ENCODE measurements at places on chromosomes 7 and 10.

DNA sequence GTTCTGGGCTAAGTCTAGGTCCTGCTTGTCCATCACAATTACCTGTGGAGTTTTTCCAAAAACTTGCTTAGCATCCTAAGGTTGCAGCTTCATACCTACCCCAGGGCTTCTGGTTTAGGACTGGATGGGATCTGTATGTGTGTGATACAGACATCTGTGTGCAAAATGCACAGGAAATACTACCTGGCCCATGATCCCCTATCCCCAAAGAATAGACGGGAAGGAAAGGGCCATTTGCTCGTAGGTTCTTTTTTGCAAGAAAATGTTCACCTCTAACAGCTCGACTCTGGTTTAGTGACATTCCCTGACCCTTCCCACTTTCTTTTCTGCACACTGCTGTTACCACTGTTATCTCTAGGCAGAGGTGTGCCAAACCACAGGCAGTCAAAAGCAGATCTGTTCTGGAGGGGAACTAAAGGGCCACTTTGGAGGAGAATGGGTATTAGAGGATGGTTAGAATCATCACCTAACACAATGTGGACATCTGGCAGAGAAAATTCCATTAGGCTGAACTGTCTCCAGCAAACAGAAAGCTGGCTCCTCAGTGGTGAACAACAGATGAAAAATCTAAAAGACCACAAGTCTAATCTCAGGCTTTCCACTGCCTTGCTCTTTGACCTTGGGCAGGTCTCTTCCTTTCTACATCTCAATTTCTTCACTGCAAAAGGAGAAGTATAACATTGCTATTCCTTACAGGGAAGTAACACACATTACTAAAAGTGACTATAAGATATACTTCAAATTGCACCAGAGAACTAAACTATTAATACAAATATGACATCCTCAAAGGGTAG is 107.4 kb downstream of the UBE2H start:
- no peak for DNase-seq

DNA sequence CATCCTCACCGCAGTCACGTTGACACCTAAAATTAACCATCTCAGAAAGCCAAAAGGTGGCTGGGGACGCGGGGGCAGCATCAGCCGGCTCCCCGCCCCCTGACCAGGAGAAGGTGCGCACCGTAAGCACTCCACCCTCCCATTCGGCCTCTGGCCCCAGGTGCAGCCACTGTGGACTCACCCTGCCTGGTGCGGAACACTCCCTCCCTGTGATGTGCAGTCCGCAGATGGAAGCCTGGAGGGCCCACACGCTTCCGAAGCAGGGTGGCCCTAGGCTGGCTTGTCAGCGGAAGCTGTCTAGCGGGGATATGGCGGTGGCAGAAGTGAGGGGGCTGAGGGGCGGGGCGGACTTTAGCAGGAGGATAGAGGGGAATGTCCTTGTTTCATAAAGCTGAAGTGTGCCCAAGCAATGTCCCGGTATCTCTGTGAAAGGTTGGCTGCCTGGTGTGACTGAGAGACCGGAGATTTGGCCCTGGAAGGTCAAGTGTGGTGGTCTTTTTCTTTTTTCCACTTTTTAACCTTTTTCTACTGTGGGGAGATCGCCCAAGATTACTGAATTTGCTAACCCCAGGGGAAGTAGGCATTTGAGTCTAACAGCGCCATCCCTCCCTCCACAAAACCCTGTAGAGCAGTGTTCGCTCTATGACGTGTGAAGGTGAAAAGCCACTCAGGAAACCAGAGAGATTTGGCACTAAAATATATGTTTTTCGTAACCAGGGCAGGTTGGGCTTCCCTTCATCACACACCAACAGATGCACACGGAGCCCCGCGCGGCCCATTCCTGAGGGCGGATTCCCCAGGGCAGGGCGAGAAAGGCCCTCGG is 74.7 kb downstream of the CXCL12 start:
- DNase-seq: no peak

- DNase-seq: no peak
Observed at GRCh38 chr10:21517134-21518031, 8.1 kb downstream of the SKIDA1 start.

DNA sequence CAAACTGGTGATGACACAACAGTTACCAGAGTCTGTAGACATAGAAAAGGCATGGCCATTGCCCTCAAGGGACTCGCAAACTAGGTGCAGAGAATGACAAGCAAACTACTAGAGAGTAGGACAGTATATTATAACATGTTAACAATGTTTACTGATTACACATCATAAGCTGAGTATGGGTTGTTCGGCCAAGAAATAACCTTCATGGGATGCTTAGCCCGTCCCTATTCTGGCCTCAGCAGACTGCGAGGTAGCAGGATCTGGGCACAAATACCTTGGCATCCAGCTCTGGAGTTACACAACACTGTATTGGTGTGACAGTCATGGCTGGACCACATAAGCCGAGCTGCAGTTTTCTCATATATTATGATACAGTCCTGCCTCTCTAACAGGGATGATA is 51.4 kb downstream of the ABCB4 start:
- DNase-seq: no peak

DNA sequence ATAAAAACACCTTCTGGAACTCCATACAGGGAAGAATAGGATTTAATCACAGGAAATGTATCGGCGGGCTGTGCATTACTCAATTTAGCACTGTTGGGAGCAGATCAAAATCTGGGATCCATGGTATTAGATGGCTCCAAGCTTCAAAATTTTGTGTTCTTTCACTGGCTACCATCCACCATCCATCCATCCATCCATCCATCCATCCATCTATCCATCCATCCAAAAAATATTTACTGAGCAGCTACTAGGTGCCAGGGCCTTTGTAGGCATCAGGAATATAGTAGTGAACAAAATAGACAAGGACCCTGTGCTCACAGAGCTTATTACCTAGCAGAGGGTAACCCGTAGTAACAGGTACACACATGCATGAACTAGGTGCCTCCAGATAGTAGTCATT is 280.2 kb downstream of the CCDC3 start:
- DNase-seq: no peak

- no peak for DNase-seq
Observed at GRCh38 chr7:40348126-40348728, 213.4 kb downstream of the SUGCT start.

- DNase-seq: no peak
Observed at GRCh38 chr10:72893136-72893798, at the start of gene OIT3. Gene OIT3 (plus strand): TSS chr10:72893739. CDS start chr10:72893799, 60 bp downstream.

- no peak for DNase-seq
Observed at GRCh38 chr7:17646253-17646956, 293.9 kb downstream of the SNX13 start.

DNA sequence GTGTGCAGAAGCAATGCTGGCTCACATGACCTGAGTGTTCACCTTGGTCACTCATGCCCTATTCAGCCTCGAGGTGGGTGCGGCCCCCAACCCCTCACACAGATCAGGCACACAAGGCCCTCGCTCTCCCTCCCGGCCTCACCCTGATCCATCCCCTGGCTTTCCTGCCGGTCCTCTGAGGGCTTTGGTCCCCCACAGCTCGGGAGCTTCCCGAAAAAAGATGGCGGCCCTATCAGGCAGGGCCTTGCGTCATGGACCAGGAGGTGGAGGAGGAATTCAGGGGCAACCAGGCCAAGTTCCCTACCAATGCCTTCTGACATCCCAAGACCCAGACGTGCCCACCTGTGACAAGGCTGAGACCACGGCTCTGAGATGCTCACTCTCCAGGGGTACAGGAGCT is 43.7 kb upstream of the DNAAF5 start:
- DNase-seq: peak; percentile 69

GRCh38 chr10:116676633-116677032 is 55.9 kb downstream of the PNLIPRP2 start:
- no peak for DNase-seq

DNA sequence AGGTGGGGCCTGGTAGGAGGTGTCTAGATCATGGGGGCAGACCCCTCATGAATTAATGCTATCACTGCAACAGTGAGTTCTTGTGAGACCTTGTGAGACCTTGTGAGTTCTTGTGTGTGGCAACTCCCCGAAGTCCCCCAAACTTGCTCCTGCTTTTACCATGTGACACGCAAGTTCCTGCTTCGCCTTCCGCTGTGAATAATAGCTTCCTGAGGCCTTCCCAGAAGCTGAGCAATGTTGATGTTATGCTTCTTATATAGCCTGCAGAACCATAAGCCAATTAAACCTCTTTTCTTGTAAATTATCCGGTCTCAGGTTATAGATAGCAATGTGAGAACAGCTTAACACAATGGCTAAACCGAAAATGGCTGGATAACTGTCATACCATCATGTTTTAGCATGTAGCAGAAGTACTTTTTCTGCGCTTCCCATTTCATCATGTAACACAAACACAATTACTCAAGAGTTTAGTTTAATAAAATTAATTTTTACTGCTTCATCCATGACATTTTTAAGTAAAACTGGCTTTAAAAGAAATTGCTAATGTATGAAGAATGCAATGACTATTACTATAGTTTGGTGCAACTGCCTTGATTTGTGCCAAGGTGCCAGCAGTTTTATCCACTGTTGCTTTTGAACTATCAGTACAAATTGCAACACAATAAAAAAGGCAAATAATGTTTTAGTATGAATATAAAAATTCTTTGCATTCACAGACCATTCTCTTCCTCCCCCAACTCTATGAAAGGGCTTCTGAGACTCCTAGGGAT is 87.7 kb upstream of the TMEM168 start:
- no peak for DNase-seq

GRCh38 chr10:48469516-48470020 is 135.3 kb downstream of the ARHGAP22 start:
- peak; percentile 68 for DNase-seq

- DNase-seq: no peak
Observed at GRCh38 chr7:45048748-45049147, 40.0 kb downstream of the NACAD start.

- no peak for DNase-seq
Observed at GRCh38 chr7:76220185-76221057, 18.7 kb downstream of the SRRM3 start.

DNA sequence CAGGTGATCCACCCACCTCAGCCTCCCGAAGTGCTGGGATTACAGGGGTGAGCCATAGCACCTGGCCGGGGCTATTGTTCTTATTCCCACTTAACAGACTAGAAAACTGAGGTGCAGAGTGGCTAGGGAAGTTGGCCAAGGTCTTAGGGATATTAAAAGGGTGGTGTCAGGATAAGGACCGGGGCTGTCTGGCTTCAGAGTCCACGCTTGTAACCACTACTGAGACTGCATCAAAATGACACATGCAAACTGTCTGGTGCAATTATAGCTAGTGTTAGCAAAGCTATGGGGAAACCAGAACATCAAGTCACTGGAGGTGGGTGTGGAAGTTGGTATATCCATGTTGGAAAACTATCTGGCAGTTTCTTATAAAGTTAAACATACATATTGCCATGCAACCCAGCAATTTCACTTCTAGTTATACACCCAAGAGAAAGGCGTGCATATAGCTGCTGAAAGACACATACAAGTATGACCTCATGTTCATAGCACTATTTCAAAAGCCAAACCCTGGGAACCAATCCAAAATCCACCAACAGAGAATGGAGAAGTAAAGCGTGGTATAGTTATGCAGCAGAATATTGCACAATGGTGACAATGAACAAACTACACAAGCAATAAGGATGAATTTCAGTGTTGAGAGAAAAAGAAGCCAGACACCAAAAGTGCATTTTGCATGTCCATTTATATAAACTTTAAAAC is 33.9 kb upstream of the EEPD1 start:
- no peak for DNase-seq

- no peak for DNase-seq
Observed at GRCh38 chr7:74042746-74043522, 15.0 kb downstream of the ELN start.

GRCh38 chr7:33547880-33548279 is 357.5 kb upstream of the BMPER start:
- DNase-seq: no peak

- no peak for DNase-seq
Observed at GRCh38 chr7:74511345-74511744, 57.6 kb downstream of the GTF2IRD1 start.

DNA sequence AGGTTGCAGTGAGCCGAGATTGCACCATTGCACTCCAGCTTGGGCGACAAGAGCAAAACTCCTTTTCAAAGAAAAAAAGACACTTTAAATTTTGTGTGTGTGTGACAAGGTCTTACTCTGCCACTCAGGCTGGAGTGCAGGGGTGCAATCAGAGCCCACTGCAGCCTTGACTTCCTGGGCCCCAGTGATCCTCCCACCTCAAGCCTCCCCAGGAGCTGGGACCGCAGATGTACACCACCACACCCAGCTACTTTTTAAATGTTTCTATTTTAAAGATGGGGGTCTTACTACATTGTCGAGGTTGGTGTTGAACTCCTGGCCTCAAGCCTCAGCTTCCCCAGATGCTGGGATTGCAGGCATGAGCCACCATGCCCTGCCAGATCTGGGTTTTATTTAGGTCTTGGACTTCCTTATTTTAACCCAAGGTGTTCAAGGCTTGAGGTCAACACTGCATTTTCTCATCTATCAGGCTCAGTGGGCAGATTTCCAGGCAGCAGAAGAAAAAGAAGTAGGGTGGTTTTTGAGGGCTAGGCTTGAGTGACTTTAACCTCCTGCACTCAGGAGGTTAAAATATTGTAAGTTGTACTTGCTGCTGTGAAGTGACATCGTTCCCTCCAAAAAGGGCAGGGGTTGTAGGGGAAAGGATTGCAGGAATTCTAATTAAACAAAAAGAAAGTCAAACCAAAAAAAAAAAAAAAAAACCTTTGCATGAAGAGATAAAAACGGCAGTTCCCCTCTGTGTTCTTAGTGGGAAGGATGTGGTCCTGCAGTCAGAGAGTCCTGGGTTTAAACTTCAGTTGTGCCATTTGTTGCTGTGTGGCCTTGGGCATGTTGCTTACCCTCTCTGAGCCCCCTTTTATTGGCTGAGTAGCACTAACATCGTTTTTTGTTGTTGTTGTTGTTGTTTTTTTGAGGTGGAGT is 71.5 kb downstream of the CARD11 start:
- peak; percentile 17 for DNase-seq

DNA sequence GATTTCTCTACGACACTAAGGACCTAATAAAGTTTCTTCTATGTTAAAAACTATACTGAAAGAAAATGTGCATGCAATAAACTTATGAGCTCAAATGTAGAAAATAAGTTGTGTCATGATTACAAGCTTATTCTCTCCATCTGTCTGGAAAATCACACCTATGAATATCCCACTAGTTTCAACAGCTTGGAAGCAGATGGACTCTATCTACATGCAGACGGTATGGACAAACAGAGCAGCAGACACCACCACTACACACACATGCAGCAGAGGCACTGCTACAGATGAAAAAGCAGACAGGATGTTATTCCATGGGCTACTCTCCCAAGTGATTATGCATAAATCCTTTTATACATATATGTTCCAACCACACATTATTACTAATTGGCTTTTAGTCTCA is 123.4 kb upstream of the TARP start:
- DNase-seq: no peak

GRCh38 chr10:18261768-18262231 is 121.6 kb downstream of the CACNB2 start:
- no peak for DNase-seq

- DNase-seq: no peak
Observed at GRCh38 chr10:75358835-75359421, 42.6 kb downstream of the ZNF503 start.

- no peak for DNase-seq
Observed at GRCh38 chr7:129617652-129618051, 6.1 kb downstream of the NRF1 start.
